Choroid plexus epithelial cell (primary cell): ENCODE measurements at places on chromosomes 4 and X.
A peak's percentile ranks its signal among the peaks of the same experiment; 100 is the strongest.

GRCh38 chr4:89021684-89022083 is 35.3 kb downstream of the FAM13A start:
- DNase-seq, result no peak

GRCh38 chr4:123435246-123436113 is 38.9 kb downstream of the SPRY1 start:
- DNase-seq, result no peak

GRCh38 chr4:67531379-67531962 is 13.8 kb downstream of the CENPC start:
- DNase-seq, result no peak

DNA sequence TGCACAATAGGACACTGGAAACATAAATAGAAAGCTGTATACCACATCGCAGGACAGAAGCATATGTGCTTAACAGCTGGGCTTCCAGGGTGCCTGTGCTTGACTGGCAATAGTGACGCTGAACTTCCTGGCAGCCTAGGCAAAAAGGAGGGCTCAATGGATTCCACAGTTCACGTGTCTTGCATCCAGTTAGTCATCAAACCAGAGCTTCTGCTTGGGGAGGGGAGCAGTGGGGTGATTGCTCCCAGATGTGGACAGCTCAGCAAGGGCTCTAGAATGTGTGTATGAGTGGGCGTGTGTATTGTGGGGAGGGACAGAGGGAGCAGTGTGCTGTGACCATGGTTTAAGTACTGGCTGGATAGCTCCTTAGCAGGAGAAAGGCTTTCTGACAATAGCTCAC is 2.3 kb downstream of the PRRG3 start:
- DNase-seq, result peak; percentile 2

- DNase-seq, result no peak
Observed at GRCh38 chr4:13537832-13538177, 6.5 kb downstream of the NKX3-2 start.

DNA sequence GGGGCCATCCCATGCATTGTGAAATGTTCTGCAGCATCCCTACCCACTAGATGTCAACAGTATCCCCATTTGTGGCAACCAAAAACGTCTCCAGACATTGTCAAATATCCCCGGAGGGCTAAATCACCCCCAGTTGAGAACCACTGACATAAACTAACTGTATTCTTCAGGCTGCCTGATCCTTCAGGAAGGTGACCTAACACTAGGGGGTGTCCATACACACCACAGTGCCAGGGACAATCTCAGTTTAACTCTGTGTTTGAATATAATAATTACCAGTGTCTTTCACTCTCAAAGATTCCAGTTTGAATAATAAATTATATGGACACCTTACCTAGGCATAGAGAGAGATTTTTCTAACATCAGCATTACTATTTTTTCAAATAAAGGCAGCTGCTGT is 6.4 kb downstream of the ACE2 start:
- no peak for DNase-seq

DNA sequence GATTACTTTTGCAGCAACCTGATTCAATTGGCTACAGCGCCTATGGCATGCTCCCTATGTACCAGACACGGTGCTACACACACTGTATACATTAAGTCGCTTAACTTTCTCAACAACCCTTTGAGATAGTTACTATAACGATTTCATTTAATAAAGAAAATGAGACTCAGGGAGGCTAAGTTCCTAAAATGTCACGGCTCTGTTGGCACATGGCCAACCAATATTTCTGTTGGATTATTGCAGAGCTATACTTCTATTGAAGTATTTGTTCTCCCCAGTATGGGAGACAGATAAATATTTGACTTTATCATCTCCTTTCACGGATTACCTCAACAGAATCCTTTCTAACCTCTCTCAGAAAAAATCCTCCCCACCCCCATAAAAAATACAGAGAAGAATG is 25.3 kb downstream of the CLNK start:
- DNase-seq, result no peak

- DNase-seq, result no peak
Observed at GRCh38 chr4:142913461-142914030, 67.4 kb upstream of the INPP4B start.

- peak; percentile 55 for DNase-seq
Observed at GRCh38 chr4:124415146-124415545, 297.4 kb downstream of the ANKRD50 start.

DNA sequence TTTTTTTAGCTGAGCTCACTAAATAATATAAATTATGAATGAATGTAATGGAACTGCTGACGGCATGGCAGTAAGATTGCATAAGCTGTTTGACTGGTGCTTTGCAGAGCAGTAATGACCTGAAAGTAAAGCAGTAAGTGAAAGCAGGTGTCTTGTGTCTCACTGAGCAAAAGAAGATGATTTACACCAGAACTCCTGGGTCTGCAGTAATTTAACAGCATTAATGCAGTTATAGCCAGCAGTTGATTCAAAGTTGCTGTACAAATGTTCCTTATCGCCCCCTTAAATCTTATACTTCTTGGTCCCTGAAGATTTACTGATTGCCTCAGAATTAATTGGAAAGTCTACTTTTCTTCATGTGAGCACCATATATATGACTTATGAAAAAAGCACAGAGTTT is 187.7 kb downstream of the DCTD start:
- no peak for DNase-seq

DNA sequence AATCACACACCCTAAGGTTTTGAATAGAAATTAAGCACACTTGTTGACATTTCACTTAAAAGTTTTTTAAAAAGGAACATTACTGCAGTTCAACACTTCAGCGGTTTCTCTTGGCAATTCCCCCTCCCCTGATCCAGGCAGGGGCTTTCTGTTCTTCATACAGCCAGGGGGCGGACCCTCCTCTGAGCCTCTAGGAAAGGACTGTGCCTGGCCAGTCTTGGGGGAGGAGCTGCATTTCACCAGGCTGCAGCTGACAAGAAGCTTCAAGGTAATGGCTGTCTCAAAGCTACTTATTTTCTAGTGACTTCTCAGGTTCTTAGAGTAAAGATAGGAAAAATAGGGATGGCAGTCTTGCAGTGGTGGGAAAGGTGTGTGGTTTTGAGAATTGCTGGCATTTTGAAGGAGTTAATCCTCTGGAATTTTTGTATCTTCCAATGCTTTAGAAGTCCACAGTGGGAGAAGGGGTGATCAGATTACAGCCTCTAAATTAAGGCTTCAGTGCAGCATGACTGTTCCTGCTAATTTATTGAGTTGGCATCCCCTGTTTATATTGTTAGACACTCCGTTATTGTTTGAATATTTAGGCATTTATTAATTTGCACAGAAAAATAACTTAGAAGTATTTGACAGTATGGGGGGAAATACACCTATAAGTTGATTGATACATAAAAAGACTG is 33.5 kb downstream of the PWWP3B start:
- DNase-seq, result peak; percentile 40

DNA sequence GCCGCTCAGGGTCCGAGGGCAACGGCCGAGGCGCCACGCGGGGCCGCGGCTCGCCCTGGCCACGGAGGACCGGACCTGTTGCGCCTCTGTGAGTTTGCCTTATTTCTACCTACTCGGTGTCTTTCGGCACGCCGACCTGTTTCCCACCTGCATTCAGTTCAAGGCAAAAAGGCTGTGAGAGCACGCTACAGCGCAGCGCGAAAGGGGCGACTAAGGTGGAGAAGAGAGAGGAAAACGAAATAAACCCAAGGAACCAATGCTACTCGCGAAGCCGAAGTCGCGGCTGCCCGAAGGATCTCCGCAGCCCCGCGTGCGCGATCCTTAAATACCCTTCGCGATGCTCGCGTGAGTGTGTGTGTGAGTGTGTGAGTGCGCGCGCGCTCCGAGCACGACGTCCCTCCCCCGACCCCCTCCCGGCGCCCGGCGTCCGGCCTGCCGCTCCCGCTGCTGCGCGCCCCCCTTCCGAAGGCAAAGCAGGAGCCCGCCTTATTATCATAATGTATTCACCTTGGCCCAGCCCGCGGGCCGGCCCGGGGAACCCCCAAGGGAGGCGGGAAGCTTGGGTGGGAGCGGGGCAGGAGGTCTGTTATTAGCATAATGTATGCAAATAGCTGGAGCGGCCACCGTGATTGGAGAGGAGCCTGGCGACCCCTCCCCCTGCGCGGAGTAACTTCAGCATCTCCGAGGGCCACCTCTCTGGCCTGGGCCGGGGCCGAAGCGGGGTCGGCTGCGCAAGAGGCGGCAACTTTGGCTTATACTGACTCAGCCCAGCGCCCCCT is at the start of gene COL25A1:
TSS of gene COL25A1 (minus strand) at position 298 of the 779 bp plus-strand sequence.
- peak; percentile 39 for DNase-seq

DNA sequence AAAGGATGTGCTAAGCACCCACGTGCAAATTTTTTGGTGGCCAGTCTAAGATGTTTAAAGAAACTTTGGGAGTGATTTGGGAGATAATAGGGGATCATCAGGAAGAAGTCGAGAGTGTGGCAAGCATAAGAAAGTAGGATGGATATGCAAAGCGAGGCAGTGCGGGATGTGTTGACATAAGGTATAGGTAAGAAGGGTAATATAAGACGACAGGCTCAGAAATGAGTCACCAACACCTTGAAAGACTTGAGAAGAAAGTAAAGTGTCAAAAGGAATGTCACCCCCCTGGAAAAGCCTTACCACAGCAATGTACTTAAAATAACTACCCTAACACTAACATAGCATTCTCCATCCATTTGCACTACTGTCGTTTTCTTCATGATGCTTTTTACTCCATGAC is 69.8 kb upstream of the BMP2K start:
- DNase-seq, result no peak

GRCh38 chr4:22962295-22962694 is 269.6 kb downstream of the GBA3 start:
- DNase-seq, result peak; percentile 11

DNA sequence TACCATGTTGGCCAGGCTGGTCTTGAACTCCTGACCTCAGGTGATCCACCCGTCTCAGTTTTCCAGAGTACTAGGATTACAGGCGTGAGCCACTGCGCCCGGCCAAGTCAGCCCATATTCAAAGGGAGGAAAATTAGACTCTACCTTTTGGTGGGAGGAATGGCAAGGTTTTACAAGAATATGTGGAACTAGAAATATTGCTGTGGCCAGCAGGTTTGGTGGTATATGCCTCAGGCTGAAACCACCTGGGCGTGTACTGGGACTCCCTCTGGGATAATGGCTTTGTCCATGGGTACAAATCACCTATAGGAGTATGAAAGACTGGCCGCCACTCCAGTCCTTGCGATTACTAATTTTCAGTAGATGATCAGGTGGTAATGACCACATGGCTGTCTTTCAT is 32.4 kb downstream of the SAT1 start:
- no peak for DNase-seq

- peak; percentile 62 for DNase-seq
Observed at GRCh38 chr4:87525636-87526295, 3.4 kb downstream of the SPARCL1 start.

GRCh38 chrX:53882331-53882730 is 161.9 kb downstream of the PHF8 start:
- peak; percentile 3 for DNase-seq

DNA sequence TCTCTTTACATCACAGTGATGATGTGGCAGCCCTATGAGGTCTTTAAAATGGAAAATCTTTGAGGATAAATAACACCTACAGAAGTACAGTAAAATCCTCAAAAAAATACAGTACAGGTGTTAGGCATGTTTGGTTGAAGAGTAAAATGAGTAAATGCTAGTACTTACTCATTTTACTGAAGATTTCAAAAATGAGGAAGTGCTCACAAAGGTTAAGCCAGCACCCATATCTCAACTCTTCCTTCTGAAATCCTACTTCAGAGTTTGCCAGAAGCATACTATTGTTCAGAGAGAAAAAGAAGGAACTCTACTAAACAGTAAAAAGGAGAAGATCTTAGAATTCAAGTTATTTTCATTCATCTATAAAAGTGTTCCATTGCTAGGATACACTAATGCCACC is 130.9 kb downstream of the CBR4 start:
- no peak for DNase-seq

- peak; percentile 71 for DNase-seq
Observed at GRCh38 chr4:169492436-169493163, 119.8 kb downstream of the NEK1 start.

- peak; percentile 52 for DNase-seq
Observed at GRCh38 chrX:137031517-137032340, 2.1 kb downstream of the GPR101 start.

DNA sequence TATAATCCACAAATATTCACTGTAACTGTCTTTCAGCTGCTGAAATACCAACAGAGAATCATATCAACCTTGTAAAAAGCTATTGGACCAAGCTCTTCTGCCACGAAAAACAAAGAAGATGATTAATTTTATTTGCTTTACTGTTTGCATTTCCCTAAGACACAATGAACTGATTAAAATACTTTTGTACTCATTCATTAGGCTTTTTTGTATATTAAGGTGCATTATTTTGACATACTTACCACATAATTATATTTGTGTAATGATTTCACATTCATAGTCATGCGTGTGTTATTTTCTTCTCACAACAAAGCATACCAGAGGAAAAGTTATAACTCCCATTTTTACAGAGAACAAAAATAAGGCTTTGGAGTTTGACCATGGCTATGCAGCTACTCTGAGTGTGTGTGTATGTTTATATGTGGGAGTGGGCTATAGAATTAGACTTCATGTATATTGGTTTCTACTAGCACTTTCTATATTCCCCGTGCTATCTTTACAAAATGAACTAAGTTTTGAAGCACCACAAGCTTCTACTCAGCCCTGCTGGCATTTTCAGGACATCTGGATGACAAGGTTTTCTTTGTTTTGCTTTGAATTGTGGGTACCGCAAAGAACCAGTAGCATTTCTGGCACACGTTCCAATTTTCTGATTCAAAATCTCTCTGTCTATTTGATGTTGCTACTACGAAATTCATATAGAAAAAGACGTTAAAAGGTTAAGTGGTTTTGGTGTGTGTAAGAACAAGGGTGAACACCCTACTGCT is 11.0 kb upstream of the FGF5 start:
- no peak for DNase-seq

- DNase-seq, result no peak
Observed at GRCh38 chr4:179285696-179286095, 1843.5 kb upstream of the AGA start.

GRCh38 chrX:135556055-135556454 is 35.6 kb downstream of the INTS6L start:
- no peak for DNase-seq

DNA sequence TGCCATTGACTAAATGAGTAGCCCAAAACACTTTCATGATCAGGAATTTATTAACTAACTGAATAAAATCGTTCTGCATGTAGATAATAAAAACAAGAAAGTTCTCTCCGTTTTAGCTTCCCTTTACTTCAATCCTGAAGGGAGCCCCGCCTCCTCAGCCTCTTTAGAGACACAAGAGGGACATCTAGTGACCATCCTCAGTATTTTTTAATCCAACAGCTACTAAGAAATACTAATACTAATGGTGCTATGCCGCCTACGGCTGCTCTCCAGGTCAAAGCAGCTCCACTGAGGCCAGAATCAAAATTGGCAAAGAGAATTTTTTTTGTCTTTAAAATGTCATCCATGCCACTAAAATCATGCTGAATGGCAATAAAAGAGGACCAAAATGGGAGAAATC is 3.2 kb upstream of the PCDH19 start:
- peak; percentile 73 for DNase-seq

- peak; percentile 41 for DNase-seq
Observed at GRCh38 chr4:113442826-113443225, 318.7 kb downstream of the CAMK2D start.

- DNase-seq, result no peak
Observed at GRCh38 chrX:48782795-48783194, 3.6 kb upstream of the GATA1 start.
